PC-3 (cell line): ENCODE measurements at places on chromosomes 4 and X. TPM values are rescaled to one million over a fixed set of nuclear protein-coding genes. Genes with fewer than 3 reads are reported as not detected.

The ITGB1BP2 gene
- total RNA-seq, result 0.75 and 1.7 TPM in 2 replicates

The USP17L5 gene
- not detected in 2 replicates for total RNA-seq

The CHRNA9 gene
- total RNA-seq, result not detected in 2 replicates

The OTC gene
- total RNA-seq, result not detected in 2 replicates

The TMEM144 gene
- 5.4 and 5.9 TPM in 2 replicates for total RNA-seq

The DSPP gene
- total RNA-seq, result 0.04 TPM in 1 of 2 replicates, not detected in the other

The ASB9 gene
- 31.5 and 32.1 TPM in 2 replicates for total RNA-seq

DNA sequence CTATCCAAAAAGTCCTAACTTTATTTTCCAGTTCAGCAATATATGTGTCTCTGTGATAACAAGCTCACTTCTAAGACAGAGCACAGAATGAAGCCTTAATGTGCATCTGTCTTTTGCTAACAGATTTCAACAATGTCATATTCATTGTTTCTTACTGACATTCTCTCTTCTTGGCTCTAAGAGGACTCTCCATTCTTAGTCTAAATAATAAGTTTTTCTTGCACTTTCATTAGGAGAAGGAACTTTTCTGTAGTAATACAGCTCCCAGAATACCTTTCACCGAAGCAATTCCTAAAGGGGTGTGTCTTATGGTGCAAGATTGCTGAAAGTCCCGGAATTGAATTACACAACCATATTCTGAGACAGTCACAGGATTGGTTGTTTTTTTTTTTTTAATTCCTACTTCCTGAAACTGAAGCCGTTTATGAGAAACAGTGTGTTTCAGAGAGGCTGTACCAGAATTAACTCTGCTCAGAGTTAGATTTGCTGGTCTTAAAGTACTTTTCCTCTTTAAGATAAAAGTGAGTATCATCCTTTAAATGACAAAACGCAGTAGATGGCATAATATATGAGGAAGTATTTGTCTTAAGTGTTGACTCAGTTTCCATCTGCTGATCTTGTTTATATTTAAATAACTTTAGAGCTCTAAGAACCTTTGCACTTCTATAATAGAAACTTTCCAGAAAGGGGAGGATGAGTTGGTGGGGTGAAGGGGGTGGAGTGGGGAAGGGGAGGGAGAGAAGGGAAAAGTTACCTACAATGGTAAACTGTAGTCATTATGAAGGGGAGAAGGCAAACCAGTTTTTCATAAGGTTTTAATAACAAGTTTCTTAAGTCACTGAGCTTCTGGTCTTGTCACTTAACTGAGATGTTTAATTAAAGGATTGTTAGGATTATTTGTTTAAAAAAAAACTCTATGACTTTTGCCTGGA is at the start of gene ALPK1:
TSS of gene ALPK1 (plus strand) at position 421 of the 932 bp plus-strand sequence.
- no peaks in the 10 kb centered on the region for H3K27me3 ChIP-seq
- H3K4me3 ChIP-seq, result peak within 1 kb of the TSS; percentile 66
- H3K4me1 ChIP-seq, result peaks cover 4% of the 10 kb centered on the region
- no peaks in the 10 kb centered on the region for H3K36me3 ChIP-seq
- peak; percentile 72 for DNase-seq

GRCh38 chr4:24824720-24825119 is 29.3 kb downstream of the SOD3 start:
- no peak for DNase-seq
- no peaks in the 10 kb centered on the region for H3K27me3 ChIP-seq
- no peak overlapping the region for H3K4me3 ChIP-seq
- no peak overlapping the region for H3K27ac ChIP-seq
- no peaks in the 10 kb centered on the region for H3K36me3 ChIP-seq
- no peaks in the 10 kb centered on the region for H3K4me1 ChIP-seq

DNA sequence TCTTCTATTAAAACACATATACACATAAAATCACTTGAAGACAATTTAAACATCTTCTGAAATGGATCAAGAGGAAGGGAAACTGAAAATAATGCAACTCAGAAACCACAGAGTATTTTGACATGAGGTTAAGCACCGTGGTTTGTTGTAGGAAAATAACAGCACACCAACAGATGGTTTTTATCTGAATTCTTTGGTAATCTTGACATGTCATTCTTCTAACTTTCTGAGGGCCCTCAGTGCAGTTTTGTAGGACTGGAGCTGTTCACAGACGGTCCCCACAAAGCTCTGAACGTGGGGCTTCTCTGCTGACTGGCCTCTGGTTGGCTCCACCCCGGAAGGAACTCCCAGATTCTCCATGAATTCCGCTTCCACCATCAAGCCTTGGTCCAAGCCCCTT is 16.0 kb upstream of the TLR8 start:
- DNase-seq, result no peak
- no peak overlapping the region for H3K4me3 ChIP-seq
- no peaks in the 10 kb centered on the region for H3K4me1 ChIP-seq
- no peaks in the 10 kb centered on the region for H3K36me3 ChIP-seq

GRCh38 chr4:127856196-127856812 is 24.4 kb upstream of the PLK4 start:
- H3K36me3 ChIP-seq, result no peaks in the 10 kb centered on the region
- no peak overlapping the region for H3K27ac ChIP-seq

DNA sequence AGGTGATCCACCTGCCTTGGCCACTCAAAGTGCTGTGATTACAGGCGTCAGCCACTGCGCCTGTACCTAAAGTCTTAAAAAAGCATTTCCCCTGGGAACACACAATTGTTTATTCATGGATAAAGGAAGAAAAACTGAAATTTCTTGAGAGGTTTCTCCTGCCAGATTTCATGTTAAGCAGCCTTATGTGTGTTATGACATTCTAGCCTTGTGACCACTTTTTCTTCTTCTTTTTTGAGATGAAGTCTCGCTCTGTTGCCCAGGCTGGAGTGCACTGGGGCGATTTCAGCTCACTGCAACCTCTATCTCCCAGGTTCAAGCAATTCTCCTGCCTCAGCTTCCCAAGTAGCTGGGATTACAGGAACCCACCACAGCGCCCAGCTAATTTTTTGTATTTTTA is 57.8 kb upstream of the PLAC8 start:
- no peak overlapping the region for H3K4me3 ChIP-seq
- no peaks in the 10 kb centered on the region for H3K27me3 ChIP-seq
- DNase-seq, result no peak
- no peaks in the 10 kb centered on the region for H3K36me3 ChIP-seq
- H3K4me1 ChIP-seq, result no peaks in the 10 kb centered on the region

DNA sequence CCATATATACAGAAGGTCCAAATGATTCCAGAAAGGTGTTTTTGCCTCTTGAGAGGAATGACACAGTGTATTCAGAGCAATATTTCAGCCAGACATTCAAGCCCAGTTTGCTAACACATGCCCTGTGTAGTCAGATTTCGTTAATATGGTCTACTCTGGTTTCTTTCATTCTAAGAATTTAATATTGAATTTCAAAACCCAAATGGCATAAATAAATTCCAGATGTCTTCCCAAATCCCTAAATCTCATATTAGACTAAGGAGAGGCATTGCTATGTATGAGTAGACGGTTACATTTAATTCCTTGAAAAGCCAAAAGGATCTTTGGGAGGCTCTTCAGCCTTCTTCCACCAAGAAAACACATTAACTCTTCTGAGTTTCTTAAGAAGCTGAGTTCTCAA is 66.3 kb upstream of the C1QTNF7 start:
- no peaks in the 10 kb centered on the region for H3K4me1 ChIP-seq
- H3K27ac ChIP-seq, result no peak overlapping the region
- no peak for DNase-seq
- H3K36me3 ChIP-seq, result no peaks in the 10 kb centered on the region

DNA sequence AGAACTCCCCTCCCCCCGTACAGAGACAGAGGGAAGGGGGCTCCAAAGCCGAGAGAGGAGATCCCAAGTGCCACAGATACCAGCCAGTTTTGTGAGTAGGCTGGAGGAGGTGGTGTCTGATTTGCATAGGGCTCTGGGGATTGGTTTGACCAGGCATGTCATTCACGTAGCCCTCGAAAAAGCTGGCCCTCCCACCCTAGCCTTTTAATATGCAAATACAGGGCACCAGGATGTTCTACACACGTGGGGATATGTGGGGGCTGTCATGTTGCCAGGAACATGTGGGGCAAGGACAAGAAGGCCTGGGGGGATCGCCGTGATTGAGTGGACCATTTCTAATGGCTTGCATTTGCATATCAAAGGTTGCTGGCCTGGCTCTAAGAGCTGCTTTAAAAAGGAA is 272.9 kb downstream of the PPP1R2C start:
- H3K27ac ChIP-seq, result no peak overlapping the region
- no peak for DNase-seq
- H3K36me3 ChIP-seq, result no peaks in the 10 kb centered on the region
- H3K4me1 ChIP-seq, result no peaks in the 10 kb centered on the region
- no peaks in the 10 kb centered on the region for H3K27me3 ChIP-seq

DNA sequence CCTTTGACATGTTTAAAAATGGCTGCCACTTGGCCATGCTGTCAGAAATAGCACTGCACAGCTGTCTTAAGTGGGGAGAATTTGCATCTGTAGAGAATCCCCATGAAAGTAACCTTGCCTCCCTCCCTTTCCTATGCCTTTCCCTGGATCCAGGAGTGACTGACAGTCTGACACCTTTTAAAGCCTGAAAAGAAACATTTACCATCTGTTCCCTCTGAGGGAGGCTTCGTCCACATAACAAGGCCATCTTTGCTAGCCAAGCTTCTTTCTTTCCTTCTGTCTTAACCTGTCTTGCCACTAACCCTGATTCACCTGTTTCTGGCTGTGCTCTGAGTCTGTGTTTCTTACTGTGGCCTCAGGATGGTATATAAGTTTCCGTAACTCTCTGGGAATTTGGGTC is 21.3 kb upstream of the AADAT start:
- H3K27ac ChIP-seq, result no peak overlapping the region
- no peaks in the 10 kb centered on the region for H3K27me3 ChIP-seq
- H3K4me1 ChIP-seq, result no peaks in the 10 kb centered on the region
- H3K36me3 ChIP-seq, result no peaks in the 10 kb centered on the region
- no peak overlapping the region for H3K4me3 ChIP-seq
- no peak for DNase-seq

DNA sequence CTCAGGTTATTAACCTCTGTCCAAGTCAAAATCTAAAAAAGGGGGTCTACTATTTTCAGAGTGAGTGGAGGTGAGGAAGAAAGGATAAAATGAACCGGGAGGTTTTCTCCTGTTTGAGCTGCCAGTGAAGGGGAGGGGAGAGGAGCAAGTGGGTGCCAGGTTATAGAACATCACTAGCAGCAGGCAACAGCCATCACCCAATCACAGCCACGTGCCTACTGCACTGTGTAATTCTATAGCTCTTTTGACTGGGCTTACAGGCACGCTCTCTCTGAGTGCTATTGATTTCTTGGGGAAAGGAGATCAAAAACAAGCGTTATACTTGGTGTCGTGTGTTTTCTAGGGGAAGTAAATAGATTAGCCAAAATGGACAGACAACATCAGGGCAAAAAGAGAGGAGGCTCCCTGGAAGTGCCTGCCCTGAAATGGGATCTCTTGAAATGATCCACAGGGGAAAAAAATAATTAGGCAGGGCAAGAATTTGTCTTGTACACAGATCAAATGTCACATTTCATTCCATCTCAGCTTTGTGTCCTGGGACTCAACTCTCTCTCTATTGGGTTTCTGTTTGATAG is 300.5 kb upstream of the LCORL start:
- no peaks in the 10 kb centered on the region for H3K4me1 ChIP-seq
- H3K27ac ChIP-seq, result no peak overlapping the region
- H3K27me3 ChIP-seq, result peaks cover 6% of the 10 kb centered on the region; the same call in 1 of the 2 replicates
- no peaks in the 10 kb centered on the region for H3K36me3 ChIP-seq
- no peak overlapping the region for H3K4me3 ChIP-seq
- no peak for DNase-seq

- no peaks in the 10 kb centered on the region for H3K4me1 ChIP-seq
- no peak overlapping the region for H3K4me3 ChIP-seq
- no peaks in the 10 kb centered on the region for H3K27me3 ChIP-seq
- DNase-seq, result no peak
- H3K36me3 ChIP-seq, result no peaks in the 10 kb centered on the region
Observed at GRCh38 chr4:83664071-83664470, 128.2 kb downstream of the GPAT3 start.

DNA sequence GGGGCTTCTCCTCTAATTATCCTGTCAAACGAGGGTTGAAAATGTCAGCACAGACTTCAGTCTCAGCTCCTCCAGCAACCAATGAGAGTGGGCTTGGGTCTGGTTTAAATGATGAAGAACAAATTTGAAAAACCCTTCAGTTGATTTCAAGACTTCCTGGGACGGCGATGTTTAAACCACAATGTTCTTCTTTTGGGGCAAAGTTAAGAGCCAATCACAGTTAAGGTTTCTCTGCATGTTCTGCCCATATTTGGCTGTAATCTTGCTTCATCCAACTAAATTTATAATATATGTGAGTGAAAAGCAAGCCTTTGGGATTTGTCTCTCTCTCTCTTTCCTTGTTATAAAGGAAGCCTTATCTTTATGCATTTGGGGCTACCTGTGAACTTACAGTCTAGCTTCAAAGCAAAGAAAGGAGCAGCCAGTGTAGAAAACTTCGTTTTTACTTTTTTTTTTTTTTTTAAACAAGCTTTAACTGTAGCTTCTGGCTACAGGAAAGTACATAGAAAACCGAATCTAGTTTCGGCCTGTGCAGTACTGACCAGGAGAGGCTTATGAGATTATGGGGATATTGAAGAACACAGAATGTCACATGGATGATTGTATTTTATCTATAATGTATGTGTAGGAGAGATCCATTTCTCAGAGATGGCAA is 46.8 kb upstream of the FAM9C start:
- no peaks in the 10 kb centered on the region for H3K27me3 ChIP-seq
- no peak for DNase-seq
- peaks cover 24% of the 10 kb centered on the region for H3K4me1 ChIP-seq
- H3K4me3 ChIP-seq, result no peak overlapping the region
